ENCODE measurements at places on chromosomes 7 and 10.

DNA sequence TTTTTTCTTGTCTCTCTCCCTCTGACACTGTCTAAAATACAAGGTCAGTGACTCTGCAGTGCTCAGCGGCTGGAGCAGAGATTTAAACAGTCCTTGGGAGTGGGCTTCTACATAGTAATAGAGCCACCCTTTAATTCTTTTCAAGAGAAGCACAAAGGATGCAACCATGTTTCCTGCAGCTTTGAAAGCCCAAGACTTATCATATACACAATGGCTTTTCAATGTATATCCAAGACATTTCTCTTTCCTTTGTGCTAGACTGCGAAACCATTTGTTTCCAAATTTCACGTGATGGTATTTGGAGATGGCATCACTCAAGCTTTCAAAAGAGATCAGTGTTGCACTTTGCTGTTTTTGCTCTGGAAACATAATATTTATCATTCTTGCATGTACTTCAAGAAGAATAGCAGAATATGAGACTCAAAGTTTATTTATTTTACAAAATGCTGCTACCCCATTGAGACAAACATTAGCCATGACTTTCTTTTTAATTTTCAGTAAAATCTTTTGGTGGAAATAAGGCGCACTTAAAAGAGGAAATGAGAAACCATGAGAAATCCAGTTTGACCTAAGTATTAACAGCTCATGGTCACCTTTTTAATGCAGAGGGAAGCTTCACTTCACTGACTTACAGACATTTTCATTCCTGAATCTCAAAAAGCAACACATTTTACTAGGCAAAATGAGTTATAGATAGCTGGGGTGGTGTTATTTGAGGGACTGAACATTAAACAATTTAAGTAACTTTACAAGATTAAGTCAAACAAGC, 76.6 kb downstream of the SEMA3C start:
- no peak for DNase-seq

DNA sequence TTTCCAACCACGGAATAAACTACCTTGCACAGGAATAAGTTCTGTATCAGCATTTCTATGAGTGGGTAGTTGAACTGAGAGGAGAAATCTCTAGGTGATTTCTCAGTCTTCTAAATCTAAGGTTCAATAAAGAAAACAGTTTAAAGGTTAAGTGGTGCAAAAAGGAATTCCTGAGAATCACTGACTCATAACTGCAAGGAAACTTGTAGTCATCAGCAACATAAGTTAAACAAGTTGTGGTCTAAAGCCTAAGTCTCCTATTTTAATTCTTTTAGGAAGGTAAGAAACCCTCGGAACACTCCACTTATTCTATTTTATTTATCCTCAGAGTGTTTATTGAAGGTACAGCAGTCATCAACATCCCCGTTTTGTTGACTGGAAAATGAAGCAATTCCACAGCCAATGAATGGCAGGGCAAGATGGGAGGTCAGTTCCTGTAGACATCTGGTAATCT, 92.4 kb upstream of the PIK3CG start:
- DNase-seq: no peak

- no peak for DNase-seq
Observed at GRCh38 chr7:134505856-134506255, 21.5 kb upstream of the AKR1B10 start.

GRCh38 chr7:151506901-151507382, 12.8 kb downstream of the RHEB start:
- DNase-seq: no peak

DNA sequence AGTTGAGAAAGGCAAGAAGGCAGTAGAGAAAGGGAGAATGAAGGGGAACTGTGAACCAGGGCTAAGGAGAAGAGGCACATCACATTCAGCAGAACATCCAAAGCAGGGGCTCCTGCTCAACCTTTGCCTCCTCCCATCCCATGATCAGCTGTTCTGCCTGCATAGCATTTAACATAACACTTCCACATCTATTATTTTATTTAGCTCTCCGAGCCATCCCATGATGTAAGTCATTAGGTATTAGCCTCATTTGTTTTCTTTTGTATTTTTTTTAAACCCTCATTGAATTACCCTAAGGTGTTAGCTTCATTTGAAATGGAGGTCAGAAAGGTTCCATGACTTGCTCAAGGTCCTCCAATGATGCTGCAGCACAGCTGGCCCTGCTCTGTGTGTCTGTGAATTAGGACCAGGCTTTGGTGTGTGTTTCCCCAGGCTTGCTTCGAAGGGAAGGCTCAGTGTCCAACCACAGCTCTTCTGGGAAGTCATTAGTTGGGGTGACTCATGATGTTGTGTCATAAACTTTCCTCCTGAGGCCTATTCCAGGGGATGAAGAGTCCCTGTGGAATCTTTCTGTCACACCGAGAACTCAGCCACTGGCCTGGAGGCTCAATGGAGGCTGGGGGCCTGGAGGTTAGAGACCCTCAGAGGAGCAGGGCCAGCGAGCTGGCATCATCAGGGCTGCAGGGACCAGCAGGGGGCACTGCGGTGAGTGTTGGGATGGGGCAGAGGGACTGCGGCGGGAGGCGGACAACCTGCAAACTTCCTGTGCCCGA, 16.5 kb downstream of the NPFFR1 start:
- no peak for DNase-seq

DNA sequence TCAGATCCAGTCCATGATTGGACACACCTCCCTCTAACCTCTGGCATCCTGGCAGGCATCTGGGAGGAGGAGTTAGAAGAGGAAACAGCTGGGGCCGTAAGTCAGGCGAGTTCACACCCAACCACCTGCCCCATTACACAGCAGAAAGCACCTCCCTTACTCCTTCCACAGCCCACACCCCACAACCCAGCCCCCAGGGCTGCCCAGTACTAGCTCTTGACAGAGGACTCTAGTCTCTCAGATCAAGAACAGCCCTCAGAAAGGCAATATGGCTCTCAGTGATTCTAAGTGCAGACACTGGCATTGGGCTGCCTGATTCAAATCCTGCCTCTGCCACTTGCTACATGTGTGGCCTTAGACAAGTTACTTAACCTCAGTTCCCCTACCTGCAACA, 34.1 kb downstream of the KCNMA1 start:
- DNase-seq: no peak

GRCh38 chr10:6247041-6247712, 44.4 kb downstream of the PFKFB3 start:
- peak; percentile 18 for DNase-seq

- peak; percentile 40 for DNase-seq
Observed at GRCh38 chr7:42414941-42415505, 178.0 kb upstream of the GLI3 start.

- no peak for DNase-seq
Observed at GRCh38 chr10:98361131-98362025, 53.6 kb downstream of the PYROXD2 start.

DNA sequence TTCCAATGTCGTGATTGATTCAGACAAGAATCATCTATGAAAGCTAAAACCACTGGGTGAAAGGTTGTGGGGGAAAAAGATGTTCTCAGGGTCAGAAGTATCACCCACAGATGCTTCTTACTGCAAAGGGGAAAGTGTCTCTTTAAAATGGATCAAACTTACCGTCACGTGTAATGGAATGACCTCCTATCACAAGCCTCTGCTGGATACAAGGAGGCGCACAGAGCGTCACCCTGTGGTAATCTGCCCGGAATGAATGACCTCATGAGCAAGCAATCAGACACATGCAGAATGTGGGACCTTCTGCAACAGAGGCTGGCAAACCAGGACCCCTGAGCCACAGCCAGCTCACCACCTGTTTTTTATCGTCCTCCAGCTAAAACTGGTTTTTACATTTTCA, 33.0 kb downstream of the WIPF3 start:
- no peak for DNase-seq

DNA sequence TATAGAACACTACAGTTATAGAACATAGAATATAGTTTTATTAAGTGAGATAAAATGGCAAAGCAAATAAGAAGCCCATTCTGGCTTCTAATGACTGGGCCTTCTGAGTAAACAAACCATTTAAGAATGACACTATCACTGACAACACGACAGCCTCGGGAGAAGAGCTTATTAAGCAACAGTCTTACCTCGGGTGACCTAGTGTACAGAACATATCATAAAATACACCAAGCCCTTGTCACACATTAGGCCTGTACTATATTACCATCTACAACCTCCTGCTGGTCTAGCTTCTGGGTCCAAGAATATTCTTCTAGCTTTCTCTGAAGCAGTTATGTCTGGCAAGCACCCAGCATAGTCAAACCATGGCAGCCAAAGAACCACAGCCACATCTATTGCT, 32.0 kb downstream of the CCDC186 start:
- no peak for DNase-seq

DNA sequence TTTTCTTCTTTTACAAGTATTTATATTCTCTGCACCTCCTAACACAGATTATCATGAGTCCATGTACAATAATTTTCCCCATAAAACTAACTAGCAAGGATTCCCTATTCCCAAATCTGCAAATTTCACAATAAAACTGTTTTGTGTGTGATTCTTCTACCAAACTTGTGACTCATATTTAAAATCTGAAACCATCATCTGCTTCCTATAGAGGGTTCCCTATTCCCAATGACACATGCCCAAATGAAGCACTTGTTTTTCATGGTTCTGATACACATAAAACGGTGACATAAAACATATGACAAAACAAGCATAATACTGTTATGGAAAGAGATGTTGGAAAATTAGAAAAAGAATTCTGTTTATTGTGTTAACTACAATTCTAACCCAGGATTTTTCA, 657.6 kb downstream of the PARD3 start:
- DNase-seq: no peak

DNA sequence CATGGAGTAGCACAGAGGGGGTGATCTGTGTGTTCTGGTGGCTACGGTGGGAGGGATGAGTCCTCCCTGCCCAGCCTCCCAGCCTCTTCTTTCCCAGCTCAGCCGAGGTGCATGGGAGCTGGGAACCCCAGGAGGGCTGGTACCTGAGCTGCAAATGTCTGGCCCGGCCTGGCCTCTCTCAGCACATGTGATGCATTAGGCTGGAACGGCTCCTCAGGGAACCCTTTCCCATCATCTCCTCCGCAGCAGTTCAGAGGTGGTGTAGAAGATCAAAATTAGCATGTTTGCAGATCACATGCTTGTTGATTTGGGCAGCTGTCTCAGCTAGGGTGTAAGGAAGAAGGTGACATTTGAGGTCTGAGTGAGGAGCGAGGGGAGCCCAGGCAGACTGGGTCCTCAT, 126.6 kb downstream of the EMX2 start:
- no peak for DNase-seq

DNA sequence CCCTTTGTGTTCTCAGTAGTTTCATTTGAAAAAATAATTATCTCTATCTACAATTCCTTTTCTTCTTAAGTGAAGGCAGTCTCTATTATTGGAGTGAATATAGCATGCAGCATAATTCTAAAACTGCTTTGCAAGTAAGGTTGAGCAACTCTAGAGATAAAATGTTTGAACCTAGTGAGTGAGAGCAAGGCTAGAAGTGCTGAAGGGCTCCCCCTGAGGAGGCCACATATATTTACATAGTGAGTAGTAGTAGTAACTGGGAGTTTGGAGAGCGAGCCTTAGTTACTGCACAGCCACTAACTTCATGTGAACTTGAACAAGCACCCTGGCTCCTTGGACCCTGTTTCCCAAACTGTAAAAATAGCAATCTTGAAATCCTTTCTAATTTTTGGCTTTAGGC, 141.5 kb upstream of the DKK1 start:
- DNase-seq: no peak

DNA sequence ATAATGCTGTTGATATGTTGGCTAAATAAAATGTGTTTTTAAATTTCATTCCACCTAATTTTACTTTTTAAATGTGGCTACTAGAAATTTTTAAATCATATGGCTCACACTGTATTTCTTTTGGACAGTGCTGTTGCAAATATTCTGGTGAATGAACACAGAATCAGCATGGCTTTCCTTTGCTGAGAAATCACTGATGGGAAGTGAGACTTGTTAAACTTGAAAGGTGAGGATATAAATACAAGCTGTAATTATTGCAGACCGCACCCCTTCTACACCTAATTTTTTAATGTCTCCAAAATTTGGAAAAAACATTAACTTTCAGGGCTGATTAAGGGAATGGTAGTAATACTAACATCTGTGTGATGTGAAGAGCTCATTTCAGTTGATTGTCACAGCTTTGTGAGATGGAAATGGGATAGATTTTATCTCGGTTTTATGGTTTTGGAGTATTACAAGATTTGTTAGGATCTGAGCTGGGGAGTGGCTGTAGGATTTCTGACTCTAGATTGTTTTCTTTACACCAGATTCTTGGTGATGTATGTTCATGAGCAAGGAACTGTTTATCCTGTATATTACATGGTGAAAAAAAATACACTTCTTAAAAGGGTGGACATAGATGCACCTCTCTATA, 1.3 kb downstream of the MIOS start:
- no peak for DNase-seq

DNA sequence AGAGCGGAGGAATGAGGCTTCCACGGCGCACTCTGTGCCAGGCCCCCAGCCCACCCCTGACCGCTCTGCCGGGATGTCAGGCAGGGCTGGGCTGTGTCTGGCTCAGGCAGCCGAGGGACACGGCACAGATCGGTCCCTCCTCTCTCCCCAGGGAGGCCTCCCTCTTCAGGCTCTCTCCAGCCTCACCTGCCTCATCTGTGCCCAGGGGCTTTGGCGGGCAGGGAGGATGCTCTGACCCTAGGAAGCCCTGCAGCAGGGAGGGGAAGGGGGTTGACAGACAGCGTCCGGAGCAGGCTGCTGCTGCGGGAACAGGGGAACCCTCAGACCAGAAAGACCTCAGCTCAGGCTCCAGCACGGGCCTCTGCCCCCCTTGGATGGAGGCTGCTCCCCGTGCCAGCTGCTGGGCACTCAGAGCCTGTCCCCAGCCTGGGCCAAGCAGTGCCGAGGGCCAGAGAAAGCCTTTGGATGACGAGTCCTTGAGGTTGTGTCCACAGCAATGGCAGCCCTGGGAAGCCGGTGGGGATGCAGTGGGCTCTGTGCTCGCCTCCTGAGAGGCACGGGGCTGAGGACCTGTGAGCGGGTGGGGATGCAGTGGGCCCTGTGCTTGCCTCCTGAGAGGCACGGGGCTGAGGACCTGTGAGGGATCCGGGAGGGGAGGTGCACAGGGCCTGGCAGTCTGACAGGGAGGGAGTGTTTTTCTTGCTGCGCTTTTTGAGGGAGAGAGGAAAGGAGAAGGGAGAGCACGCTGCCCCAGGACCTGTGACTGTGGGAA, 66.9 kb downstream of the FOXL3 start:
- DNase-seq: no peak

DNA sequence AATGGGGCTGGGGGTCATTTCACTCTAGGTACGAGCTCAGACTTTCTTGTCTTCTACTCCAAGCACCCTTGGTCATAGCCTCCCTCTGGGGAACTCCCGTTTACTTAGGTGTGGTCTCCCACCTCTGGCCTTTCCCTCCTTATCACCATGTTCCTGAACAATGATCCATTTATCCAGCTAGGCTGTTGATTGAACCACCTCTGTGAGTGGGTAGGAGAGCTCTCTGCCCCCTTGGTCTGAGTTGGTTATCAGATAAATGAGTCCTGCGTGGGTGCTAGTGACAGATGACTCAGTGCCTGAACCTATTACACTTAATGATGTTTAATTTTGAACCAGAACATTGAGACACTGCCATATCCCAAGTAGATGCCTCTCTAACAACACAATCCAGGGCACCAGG, 9.4 kb downstream of the BLNK start:
- no peak for DNase-seq

DNA sequence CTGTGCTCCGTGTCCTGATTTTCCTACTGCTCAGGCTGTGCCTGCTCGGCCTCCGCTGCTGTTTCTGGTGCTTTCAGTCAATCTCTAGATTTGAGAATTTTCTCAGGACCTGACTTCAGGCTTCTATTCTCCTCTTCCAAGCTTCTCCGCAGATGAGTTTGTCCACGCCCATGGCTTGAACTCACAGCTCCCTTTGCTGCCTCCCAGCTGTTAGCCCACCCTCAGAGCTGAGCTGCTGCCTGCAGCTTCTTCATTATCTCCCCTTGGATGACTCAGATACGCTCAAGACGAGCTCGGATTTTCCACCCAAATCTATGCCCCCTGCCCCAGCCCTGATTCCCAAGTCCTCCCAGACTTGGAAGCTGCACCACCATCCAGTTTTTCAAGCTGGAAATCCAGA, 104.7 kb downstream of the FGFR2 start:
- no peak for DNase-seq
